Amygdala (tissue), 56 donors: ENCODE measurements at places on chromosomes 16 and 17.

DNA sequence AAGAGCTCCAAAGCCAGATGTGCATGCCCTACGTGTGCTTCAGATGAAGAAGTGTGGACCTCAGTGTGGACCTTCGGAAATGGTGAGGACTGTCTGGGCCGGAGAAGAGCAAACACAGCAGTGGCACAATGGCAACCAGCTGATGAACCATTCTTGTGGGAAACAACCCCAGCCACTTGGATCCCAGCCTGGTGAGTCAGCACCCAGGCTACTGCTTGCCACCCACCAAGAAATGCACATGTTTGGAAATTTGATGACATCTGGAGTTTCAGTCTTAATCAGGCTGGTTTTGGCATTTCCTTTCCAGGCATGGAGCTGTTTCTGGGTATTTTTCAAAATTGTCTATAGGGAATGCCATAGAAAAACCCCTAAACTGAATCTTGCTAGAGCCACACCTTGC lies 42.7 kb downstream of the DYNLRB2 start:
- DNase-seq, result no peak

- no peak for DNase-seq
Observed at GRCh38 chr17:65545705-65546523, 15.5 kb downstream of the AXIN2 start.

- DNase-seq, result no peak
Observed at GRCh38 chr17:1038459-1039122, 41.7 kb downstream of the TIMM22 start.

DNA sequence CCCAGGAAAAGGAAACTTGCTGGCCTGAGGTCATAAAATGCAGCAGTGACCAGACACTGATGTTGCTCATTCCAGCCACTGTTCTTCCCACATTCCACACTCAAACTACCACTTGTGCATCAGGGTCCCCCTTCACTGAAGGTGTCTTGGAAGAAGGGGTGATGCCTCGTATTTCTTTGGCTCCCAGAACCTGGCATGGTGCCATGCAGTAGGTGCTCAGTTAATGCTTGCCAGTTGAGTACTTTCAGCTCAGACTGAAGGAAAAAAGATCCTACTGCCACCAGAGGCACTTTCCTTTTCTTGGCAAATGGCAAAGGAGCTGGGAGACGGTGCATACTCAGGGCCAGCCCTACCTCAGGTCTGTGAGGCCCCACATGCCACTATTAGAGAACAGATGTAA lies 73.5 kb downstream of the TEX14 start:
- DNase-seq, result no peak

DNA sequence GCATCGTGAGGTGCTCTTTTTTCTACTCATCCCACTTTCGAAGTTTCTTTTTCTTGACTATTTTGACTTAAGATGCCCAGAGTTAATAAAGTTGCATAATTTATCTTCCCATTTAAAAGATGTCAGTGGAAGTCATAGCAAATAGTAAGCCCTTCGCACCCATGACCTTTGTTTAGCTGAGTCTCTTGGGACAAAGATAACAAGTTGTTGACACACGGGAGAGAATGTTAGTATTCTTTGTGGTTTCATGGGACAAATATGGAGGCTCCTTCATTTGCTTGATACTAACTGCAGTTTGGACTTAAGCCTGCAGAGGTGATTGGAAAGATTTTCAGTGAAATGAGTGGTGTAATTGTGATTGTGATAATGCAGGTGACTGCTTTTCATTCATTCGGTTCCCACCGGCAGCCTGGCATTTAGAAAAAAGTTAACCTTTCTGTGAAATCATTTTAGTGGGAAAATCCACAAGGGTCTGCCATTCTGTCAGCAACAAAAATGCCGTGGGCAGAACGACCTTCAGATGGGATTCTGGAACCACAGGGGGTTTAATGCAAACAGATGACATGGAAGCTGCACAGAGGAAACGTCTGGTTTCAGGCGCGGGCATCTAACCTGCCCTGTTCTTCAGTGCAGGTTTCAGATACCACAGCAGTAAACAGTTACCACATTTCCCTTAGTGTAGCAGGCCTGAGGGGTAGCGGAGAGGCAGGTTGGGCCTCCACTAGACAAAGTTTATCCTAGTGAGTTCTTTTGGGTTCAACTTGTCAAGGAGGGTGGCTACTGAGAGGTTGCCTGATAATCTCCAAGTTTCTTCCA lies 123.0 kb downstream of the RPTOR start:
- no peak for DNase-seq

- DNase-seq, result no peak
Observed at GRCh38 chr17:30905742-30906100, 317 bp downstream of the TEFM start.

- DNase-seq, result no peak
Observed at GRCh38 chr16:50697881-50698767, 4.7 kb downstream of the NOD2 start.

GRCh38 chr16:1667271-1667670 lies 10.8 kb upstream of the JPT2 start:
- DNase-seq, result no peak

- DNase-seq, result no peak
Observed at GRCh38 chr17:36862116-36862920, 75.0 kb upstream of the LHX1 start.

DNA sequence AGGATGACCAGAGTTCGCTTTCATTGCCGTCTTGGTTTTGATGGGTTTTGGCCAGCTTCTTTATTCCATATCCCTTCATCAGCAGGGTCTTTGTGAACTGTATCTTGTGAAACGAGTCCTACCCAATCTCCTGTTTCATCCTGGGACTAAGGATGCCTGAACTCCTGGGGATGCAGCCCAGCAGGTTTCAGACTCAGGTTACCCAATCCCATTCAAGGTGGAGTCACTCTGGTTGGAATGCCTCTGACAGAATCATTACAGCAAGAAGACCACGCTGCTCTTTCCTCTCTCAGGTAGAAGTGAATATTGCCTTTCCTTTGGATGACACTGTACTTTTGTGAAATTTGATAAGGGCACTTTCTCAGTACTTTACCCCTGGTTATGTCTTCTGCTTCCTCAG lies 98.1 kb downstream of the CDH11 start:
- DNase-seq, result no peak

- DNase-seq, result no peak
Observed at GRCh38 chr16:84270071-84270470, 24.6 kb upstream of the WFDC1 start.

DNA sequence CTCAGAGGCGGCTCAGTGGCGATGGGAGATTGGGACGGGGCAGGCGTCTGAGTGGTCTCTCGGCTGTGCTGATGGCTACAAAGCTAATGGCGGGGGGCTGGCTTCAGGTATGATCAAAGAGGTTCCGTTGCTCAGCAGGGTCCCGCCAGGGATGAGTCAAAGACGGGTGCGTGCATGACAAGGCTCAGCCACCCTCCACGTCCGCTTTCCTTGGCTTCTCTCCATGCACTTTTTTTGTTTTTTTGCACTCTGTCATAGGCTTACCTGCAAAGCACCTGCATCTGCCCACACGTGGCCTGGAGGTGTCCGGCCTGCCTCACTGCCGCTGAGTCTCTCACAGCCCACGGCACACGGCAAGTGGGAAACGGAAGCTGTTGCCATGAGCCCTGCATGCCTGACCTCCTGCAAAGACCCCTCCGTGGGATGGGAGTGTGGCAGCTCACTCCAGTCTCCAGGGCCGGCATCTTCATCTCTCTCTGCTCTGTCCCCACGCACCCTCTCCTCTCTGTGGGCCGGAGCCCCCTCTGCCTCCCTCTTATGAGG lies 85.5 kb upstream of the ZNF469 start:
- no peak for DNase-seq

GRCh38 chr17:48542698-48543106 lies 2.2 kb downstream of the HOXB2 start:
- no peak for DNase-seq

GRCh38 chr16:11251525-11252481 lies 4.2 kb downstream of the SOCS1 start:
- DNase-seq, result no peak

GRCh38 chr16:9365370-9365728 lies 273.9 kb downstream of the HAPSTR1 start:
- peak; percentile 57 for DNase-seq

DNA sequence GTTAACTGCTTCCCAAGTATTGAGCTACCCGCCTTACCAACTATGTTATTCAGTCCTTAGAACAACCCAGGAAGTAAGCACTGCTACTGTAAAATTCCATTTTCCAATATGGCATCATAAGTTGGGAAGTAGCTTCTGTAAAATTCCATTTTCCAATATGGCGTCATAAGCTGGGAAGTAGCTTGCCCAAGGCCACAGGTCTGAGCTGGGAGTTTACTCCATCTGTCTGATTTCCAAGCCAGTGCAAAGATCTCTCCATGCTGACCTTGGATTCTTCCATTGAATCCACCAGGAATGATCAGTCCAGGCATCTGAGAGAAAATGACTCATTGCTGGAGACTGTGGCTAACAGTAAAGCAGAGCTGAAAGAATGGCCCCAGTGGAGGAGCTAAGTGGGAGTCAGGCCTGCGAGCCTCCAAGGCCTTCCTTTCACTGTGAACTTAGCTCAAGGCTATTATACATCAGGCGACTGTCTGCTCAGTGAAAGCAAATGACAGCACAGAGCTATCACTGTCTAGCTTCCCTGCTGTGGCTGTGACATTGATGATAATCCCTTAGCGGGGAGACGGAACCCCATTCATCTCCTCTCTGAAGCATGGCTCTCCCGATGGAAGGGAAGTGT lies 430.4 kb downstream of the HAPSTR1 start:
- no peak for DNase-seq

- no peak for DNase-seq
Observed at GRCh38 chr16:89582614-89583196, 7.1 kb downstream of the CPNE7 start.

GRCh38 chr17:62597920-62598319 lies 29.6 kb upstream of the MRC2 start:
- DNase-seq, result no peak

DNA sequence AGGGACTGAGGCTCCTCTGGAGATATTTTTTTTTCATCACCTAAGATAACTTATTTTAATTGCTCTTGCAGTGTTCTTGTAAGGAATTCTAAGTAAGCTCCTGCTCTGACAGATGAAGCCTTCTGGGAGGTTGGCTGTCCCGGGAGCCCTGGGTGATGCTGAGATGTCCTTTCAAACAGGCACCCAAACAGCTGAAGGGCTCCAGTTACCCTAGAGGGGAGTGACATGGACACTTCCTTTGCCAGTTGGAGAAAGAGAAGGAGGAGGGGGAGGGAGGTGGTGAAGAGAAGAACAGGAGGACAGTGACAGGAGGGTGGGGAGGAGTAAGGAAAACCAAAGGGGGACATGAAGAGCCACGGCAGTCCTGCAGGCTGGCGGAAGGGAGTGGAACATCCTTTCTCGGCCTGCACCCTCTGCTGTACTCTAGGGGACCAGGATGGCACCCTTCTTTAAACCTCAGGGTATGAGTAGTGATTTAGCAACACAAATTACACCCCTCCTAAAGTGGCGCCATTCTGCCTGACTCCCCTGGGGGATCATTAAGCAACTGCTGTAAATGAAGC lies 51.8 kb downstream of the MYH3 start:
- no peak for DNase-seq

- peak; percentile 43 for DNase-seq
Observed at GRCh38 chr17:42519546-42520491, 16.2 kb upstream of the NAGLU start.

GRCh38 chr17:38338053-38338452 lies 5.7 kb downstream of the GPR179 start:
- DNase-seq, result peak; percentile 58

GRCh38 chr17:67442787-67443624 lies 65.9 kb downstream of the PITPNC1 start:
- no peak for DNase-seq

DNA sequence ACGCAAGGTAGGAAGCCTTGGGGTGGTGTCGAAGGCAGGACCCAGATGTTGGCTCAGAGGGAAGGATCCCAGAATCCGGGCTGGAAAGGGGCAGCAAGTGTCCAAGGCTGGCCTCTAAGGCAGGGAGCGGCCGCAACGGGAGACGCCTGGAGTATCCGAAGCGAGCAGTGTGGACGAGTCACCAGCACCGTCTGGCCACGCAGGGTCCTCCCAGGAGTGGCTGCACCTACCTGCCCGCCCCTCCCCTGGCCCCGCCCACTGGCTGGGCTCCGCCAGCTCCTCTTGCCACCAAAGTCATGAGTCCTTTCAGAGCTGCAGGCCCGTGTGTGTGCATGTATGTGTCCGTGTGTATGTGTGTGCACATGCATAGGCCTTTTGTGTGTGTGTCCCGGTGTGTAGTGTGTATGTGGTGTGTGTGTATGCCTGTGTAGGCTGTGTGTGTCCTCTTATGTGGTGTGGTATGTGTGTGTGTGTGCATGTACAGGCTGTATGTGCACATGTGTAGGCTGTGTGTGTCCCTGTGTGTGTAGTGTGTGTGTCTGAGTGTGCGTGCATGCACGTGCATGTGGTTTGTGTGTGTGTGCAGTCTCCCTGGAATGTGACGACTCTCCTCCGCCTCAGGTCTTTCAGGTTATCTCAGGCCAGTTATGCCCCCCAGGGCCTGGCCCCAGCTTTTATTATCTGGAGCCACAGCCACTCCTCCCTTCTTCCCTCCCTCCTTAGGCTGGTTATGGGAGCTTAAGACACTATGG lies at the start of gene PRSS8:
TSS of gene PRSS8 (minus strand) at position 193 of the 752 bp plus-strand sequence. CDS start 229 bp downstream, outside the sequence.
- no peak for DNase-seq

GRCh38 chr17:28712705-28713415 lies 1.2 kb upstream of the PROCA1 start:
- DNase-seq, result no peak

GRCh38 chr16:12753203-12754023 lies 50.3 kb downstream of the CPPED1 start:
- no peak for DNase-seq

DNA sequence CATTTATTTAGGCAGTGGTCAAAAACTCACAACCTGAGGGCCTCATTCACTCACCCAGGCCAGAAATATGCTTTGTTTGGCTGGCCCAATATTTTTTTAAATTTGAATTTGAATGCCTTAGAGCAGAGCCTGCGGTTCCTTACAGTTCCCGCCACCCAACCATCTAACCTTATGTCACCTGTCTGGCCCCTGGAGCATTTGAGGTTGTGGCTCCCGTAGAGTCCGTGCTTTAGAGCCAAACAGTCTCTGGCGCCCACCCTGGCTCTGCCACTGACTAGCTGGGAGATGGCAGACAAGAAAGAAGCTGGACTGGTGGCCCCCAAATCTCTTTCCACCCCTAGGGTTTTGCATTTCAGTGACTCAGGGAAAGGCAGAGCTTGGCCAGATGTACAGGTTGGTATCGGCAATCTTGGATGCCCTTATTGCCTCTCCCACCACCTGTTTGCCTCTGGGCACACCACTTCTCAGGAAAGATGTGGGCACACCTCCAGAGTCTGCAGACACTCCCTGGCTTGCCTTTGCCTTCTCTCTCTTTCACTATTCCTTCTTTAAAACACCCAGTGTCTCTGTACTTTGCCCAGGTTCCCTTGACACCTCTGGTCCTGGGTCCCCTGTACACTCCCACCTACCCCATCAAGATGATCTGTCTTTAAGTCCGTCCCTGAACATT lies 1.9 kb upstream of the MAP3K14 start:
- DNase-seq, result no peak

DNA sequence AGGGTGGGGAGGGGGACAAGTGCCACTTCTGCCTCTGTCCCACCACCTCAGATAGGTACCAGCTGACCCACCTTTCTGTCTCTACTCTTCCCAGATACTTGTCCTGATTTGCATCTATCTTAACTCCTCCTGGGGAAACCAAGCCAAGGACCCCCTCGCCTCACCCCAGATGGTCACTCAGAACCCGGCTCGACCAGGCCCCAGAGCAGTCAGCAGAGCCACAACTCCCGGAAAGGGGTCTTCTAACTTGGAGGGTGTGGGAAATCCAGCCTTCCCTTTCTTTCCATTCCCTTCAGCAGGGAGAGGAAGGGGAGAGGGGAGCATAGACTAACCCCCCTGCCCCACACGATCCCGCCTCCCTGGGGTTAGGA lies 1.9 kb downstream of the CAVIN1 start:
- DNase-seq, result no peak
